ENCODE measurements at places on chromosomes 5 and 9.

GRCh38 chr5:89520771-89521170 lies 637.8 kb upstream of the MEF2C start:
- no peak for DNase-seq

GRCh38 chr9:88831713-88832407 lies 159.4 kb upstream of the S1PR3 start:
- DNase-seq: no peak

DNA sequence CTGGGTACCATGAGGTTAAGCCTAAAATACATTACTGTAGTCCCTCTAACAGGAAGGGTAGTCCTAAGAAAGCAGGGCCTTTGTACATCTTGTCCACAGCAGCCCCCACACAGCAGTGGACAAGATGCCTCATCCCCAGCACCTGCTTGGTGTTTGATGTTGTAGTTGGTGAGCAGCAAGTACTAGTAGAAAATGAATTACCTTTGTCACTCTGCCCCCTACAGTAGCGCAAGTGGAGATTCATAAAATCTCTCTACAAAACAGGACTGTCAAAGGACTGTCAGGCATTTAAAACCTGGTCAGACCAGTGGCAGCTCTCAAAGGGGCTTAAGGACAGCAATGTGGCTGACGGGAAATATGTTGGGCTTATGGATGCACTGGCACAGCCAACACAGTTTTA lies 122.5 kb downstream of the TMEM174 start:
- DNase-seq: no peak

DNA sequence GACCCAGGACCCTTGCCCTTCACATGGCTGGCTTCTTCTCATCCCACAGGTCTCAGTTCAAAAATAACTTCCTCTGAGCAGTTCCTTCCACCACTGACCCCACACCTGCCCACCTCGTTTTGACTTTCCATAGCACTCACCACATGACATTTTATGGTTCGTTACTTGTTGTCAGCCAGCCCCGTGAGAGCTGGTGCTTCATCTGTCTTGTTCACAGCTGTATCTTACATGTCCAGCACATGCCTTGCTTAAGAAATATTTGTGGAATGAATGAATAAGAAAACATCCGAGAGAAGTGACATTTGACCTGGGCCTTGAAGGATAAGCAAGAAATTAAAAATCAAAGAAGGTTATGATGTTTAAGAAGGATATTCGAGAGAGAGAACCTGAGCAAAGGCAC lies 193.9 kb downstream of the RFK start:
- DNase-seq: no peak

GRCh38 chr9:126893079-126893478 lies 21.5 kb upstream of the RALGPS1 start:
- no peak for DNase-seq

GRCh38 chr5:77791926-77792325 lies 15.8 kb upstream of the TBCA start:
- no peak for DNase-seq

GRCh38 chr9:100129772-100130171 lies 30.7 kb downstream of the INVS start:
- DNase-seq: no peak

- no peak for DNase-seq
Measured at GRCh38 chr5:61307191-61307590, 24.9 kb upstream of the ZSWIM6 start.

- no peak for DNase-seq
Measured at GRCh38 chr5:74816875-74817274, 49.3 kb downstream of the FAM169A start.

GRCh38 chr9:16030528-16031185 lies 477.8 kb downstream of the CCDC171 start:
- no peak for DNase-seq

DNA sequence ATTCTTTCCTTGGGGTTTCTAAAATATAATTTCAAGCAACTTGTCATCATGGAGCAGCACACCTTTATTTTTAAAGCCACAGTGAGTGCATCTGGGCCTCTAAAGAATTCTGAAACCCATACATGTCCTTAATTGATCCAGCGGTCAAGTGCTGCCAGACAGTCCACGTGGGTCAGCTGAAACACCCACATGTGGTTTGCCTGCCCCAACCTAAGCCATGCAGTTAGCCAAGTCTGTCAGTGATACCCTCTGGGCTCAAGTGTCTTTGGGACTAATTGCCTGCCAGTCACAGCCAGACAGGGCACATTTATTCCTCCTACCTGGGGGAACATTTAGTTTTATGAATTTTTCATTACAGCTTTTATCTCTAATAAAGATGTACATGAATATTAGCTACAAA lies 291.4 kb upstream of the SLC30A5 start:
- no peak for DNase-seq

DNA sequence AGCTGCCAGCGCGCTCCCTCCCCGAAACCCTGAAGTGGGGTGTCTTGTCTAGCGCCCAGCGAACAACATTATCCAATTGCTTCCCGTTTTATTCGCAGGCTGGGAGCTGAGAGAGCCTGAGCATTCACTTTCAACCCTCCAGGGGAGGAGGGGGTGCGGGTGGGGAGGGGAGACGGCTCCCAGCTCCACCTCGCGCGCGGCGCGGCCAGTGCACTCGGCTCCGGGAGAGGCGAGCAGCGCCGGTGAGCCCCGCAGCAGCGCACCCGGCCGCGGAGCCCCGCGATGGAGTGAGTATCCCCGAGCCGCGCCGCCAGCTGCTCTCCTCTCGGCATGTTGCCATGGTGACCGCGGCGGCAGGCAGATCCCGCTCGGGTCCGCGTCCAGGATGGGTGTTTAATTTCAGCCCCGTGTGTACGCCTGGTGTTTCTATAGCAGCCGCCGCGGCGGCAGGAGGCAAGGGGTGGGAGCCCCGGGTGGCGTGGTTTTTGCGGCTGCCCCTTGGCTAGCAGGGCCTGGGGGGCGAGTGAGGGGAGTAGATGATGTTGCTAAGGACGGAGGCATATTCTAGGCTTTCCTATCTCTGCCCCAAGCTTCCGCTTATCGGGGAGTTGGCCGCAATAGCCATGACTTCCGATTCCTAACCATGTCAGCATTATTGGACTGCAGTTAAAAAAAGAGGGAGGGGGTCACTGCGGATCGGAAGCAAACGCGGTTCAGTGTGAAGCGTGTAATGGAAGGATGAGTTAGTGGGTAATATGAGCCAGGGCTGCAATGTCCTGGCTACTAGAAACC lies 139.2 kb upstream of the PALM2AKAP2 start:
- DNase-seq: peak; percentile 88

DNA sequence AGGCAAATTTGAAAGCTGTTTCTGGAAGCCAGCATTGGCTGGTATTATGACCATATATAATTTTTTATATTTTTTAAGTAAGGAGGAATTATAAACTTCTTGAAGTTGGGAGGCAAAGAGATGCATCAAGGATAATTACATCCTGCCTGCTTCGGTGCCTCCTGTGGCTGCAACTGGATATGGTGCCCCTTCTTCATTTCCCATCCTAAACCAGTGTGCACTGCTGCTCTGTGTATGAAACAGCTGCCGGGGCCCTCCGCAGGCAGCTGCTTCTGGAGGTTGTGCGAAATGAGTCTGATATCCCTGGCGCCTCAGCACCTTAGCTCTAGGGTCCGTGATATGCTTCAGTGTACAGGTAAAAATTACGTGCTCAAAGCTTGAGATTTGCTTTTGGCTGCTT lies 304.2 kb downstream of the ENC1 start:
- no peak for DNase-seq

DNA sequence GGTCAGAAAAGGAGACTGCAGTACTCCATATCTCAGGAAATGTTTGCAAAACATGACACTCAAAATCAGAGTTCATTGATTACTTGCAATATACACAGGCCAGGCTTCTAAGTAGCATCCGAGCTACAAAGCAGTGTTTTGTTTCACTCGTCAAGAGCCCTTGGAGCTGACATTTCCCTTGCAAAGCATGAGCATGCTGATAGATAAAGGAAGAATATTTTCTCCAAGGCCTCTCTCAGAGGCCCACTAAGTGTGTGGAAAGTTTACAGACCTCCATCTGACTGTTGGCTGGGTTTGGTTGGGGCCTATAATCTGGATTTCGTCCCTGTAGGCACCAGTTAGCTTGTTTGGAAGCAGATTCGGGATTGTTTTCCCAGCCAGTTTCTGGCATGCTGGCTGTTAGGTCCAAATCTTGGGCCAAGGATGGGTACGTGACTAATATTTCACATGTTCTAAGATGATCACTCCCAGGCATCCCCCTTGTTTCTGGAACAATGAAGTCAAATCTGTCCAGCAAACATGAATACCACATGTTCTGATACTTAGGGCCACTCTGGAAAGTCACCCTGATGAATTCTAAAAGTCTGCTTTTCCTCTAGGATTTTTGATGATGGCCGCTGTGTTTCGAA lies 161.3 kb downstream of the RFK start:
- DNase-seq: no peak

DNA sequence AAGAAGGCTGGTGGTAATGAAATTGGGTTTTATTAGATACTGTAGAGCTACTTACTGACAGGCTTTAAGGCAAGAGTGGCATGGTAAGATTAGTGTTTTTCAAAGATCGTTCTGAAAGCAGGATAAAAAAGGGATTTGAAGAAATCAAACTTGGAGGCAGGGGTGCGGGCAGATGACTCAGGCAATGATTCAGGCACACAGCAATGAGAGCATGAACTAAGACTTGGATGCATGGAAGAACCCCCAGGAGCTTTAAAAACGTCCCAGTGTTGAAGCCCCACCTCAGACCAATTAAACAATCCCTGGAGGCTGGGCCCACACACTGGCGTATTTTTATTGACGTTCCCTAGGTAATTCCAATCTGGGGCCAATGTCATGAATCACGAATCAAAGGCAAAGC lies 102.5 kb downstream of the SREK1 start:
- no peak for DNase-seq

GRCh38 chr5:137822158-137822764 lies 45.4 kb upstream of the MYOT start:
- DNase-seq: peak; percentile 43

DNA sequence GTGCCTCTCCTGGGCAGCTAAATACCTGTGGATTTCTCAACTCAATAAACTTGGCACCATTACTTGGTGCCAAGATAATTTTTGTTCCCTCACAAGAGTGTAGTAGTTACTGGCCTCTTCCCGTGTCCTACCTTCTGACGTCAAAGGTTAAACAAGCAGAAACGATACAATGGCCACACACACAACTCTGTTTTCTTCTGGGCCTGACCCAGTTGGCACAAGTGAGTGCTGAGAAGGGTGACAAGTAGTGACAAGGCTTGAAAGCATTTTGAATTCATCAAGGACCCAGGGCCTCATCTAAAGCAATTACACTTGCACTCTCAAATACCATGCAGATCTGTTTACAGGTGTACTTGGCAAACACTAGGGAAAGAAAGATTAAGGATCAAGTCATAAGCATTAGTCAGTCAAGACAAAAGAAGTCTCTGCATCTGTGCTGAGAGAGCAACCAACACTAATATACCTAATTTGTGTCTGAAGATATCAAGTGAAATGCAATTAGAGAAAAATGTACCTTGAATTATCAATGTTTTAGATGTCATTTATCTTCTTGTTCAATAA lies 30.8 kb downstream of the RASEF start:
- DNase-seq: no peak

DNA sequence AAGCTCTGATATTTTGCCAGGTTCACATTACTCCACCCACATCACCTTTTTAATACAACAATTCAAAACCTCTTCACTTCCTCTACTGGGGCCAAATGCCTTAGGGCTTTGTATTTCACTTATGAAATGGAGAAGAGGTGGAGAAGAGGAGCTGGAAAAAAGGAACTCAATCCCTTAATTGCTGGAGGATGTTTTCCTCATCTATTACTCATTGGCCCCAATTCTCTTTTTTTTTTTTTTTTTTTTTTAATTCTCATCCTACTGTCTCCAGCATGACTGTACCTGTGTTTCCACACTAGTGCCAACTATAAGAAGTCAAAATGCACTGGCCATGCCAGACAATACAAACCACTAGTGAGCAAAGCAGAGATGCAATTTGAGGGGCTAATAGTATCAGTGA lies 20.9 kb downstream of the FAM13B start:
- no peak for DNase-seq

DNA sequence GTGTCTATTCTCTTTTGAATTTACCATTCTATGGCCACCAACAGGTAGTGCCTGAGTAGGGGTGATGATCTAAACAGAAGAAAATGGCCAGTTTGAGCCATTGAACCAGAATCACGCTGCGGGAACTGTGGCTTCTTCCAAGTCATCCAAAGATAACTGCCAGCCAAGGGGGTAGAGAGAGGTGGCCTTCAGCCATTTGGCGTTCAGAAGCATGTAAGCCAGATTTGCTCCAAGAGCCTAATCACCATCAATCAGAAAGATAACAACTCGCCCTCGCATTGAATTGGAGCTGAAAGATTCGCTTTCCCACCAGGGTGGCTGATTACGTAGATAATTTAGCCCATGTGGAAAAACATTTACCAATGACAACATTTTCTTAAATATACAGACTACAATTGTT lies 1302.7 kb upstream of the DMAC1 start:
- DNase-seq: no peak

GRCh38 chr5:56069652-56070226 lies 75.0 kb upstream of the IL6ST start:
- no peak for DNase-seq

DNA sequence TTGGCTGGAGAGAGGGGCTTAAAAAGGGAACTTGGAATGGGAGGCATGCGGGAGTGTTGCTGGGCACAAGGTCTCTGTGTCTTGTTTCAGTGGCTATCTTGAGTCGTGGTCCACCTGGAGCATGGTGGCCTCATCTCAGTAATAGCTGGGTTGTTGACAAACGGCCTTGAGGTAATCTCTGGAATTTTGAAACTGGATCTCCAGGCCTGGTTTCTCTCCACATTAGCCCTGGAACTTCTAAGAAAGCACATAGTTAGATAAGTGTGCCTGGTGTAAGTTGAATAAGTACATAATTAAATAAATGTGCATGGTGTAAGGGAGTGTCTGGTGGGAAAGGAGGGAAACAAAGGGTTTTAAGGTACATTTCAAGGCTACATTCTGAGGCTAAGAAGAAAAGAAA lies 62.2 kb downstream of the INIP start:
- DNase-seq: no peak

- no peak for DNase-seq
Measured at GRCh38 chr9:137721479-137721878, 102.7 kb downstream of the EHMT1 start.

DNA sequence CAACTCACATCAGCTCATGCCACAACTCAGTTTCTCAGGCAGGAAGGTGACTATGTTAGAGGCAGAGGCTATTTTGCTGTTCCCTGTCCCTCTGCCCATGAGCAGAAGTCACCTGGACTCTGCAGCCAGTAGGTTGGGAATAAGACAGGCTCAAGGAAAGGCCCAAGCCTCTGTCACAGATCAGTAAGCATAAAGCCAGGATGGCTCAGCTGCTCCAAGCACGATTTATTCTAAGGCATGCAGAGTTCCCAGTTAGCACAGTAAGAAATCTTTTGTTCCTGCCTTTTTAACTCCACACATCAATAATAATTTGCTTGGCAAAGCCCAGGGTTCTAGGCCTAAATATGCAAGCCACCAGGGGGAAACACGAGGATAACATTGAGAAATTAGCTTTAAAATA lies 249.0 kb upstream of the ADRA1B start:
- no peak for DNase-seq

GRCh38 chr9:20562051-20562450 lies 60.2 kb downstream of the MLLT3 start:
- no peak for DNase-seq
